Stimulated activated CD8-positive, alpha-beta memory T cell treated with anti-CD3 and anti-CD28 coated beads, Interleukin-7, amount 100 ng/mL, for 1 hour (primary cell): ENCODE measurements at places on chromosomes 3 and 15.

GRCh38 chr3:193910886-193911738, 224.8 kb upstream of the HES1 start:
- no peak for DNase-seq

GRCh38 chr3:187765342-187765741, 20.1 kb upstream of the BCL6 start:
- no peak for DNase-seq

GRCh38 chr3:4852780-4853748, 126.2 kb upstream of the BHLHE40 start:
- DNase-seq = no peak

GRCh38 chr15:36964626-36965025, 135.7 kb downstream of the MEIS2 start:
- no peak for DNase-seq

GRCh38 chr15:78208887-78209645, 25.3 kb downstream of the ACSBG1 start:
- no peak for DNase-seq

DNA sequence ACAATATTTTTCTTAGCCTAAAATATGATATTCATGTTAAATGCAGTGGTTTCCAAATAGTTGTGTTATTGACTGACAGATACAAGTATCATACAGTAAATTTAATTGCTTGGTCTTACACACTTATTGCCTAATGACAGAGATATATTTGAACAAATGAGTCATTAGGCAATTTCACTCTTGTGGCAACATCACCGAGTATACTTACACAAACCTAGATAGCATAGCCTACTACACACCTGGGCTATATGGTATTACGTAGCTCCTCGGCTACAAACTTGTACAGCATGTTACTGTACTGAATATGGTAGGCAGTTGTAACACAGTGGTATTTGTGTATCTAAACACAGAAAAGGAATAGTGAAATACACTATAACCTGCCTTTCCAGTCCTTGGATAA, 50.3 kb downstream of the SERPINI1 start:
- DNase-seq = no peak

DNA sequence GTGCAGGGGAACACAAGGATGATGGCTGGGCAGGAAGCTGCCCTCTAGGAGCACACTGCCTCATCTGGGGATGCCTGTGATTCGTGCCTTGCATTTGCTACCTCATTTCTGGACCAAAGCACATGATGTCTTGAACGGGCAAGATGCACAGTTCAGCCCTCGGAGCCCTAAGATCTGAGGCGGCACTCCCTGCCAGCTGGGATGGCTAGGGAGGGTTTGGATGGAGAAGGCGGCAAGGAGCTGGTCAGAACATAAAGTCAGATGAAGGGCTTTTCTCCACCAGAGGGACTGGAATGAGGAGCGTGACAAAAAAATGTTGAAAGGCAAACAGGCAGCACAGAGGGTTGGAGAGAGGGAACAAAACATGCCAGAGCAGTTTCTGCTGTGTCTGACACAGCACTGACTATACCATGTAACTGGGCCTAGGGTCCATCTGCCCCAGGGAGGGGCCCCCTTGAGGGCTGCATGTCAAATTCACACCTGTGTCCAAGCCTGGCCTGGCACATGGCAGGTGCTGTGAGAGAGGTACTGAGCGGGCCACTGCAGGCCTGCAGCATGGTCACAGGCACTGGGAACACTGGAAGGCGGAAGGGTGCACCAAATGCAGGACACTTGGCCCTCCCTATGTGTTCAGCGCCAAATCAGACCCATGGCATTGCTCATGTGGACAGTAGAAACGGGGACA, 21.7 kb downstream of the TMEM43 start:
- no peak for DNase-seq

DNA sequence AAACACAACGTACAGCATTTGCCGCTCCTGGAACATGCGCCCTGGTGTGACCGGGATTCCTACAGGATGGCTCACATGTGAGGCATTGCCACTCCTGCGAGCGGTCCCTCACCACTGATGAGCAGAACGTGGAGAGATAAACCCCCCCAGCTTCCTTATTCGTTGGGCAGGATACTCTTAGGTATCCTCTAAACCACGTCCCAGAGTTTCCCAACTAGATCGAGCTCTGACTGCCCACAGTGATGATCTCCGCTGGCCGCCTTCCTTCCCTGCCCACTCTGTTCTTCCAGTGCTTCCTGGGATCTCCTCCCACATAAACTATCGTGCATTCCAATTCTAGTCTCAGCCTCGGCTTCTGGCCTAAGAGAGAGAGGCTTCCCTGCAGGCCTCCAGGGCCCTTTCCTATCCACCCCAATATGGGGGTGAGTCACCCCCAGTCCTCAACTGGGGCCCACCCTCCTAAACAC, 91.8 kb downstream of the TOP2B start:
- DNase-seq = no peak

- DNase-seq = no peak
Measured at GRCh38 chr3:134655706-134656105, 4.9 kb upstream of the KY start.

DNA sequence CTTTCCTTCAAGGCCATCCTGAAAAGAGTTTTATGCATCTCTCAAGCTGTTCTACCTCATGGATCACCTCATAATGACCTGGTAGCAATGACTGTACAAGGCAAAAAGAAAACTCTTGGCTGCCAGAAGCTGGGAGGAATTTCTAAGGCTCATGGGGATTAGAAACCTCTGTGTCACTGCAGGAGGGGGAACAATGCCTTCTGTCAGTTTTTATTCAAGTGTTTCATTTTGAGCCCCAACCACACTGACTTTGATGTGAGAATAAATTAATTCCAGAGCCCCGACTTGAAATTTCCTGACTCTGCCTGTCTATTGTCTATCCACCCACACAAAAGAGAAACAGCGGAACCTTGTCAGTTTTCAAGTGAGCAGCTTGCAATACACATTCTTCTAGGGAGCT, 58.7 kb upstream of the MRPL3 start:
- DNase-seq = no peak

DNA sequence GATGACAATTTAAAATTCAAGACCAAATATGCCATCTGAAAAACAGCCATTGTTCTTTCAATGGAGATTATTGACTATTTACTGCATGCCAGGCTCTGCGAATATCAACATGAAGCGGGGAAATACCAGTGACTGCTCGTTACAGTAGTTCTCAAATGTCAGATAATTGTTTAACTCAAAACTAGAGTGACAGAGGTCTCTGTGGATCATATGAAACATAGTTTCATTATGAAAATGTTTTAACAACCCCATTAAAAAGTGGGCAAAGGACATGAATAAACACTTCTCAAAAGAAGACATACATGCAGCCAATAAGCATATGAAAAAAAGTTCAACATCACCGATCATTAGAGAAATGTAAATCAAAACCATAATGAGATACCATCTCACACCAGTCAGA, 50.0 kb upstream of the GPR149 start:
- no peak for DNase-seq
